ENCODE measurements at places on chromosomes 7 and 10.

GRCh38 chr10:1241973-1242935, 186.1 kb downstream of the WDR37 start:
- no peak for DNase-seq

DNA sequence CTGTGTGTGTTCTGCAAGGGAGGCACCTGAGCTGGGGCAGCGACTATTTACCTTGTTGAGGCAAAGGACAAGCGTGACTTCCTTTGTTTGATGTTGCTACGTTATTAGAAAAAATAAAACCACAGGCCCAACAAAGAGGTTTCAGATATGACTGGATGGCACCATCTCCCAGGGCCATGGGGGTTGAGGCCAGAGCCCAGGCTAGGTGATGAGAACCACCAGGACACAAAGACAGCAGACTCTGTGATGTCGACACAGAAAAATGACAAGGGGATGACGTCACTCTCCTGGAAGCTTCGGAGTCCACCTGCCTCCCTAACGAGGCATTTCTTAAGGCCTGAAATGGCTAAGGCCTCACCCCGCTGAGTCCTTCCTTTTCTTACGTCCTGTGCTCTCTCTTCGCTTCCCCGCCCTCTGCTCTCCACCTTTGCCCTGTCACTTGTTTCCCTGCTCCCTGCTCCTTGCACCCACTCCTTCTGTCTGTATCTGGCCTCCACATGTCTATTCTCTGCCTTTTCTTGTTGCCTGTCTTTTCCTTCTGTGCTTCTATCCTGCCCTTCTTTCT, 83.0 kb upstream of the ADRB1 start:
- no peak for DNase-seq

DNA sequence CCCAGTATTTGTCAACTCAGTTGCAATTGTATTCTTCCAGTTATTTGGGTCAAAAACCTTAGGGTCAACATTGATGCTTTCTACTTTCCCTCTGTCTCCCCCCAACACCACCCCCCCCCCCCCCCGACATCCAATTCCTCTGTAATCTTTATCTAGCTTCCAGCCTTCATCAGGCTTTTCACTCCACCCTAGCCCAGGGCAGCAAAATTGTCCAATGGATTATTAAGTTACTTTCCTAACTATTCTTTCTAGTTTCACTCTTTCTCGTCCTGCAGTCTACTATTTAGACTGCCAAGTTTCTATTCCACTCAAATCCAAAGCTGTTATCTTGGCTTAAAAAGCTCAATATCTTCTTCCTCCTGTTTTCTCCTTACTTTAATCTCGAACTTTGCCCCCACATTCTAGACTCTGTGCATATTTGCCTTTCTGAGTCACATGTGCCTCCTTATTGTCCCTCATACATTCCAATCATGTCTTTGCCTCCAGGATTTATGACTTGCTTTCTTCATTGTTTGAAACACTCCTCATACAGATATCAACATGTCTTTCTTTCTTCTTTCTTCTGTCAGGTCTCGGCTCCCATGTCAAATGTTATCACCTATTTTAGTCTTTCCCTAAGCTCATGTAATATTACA, 196.6 kb upstream of the TMEM196 start:
- DNase-seq, result no peak

DNA sequence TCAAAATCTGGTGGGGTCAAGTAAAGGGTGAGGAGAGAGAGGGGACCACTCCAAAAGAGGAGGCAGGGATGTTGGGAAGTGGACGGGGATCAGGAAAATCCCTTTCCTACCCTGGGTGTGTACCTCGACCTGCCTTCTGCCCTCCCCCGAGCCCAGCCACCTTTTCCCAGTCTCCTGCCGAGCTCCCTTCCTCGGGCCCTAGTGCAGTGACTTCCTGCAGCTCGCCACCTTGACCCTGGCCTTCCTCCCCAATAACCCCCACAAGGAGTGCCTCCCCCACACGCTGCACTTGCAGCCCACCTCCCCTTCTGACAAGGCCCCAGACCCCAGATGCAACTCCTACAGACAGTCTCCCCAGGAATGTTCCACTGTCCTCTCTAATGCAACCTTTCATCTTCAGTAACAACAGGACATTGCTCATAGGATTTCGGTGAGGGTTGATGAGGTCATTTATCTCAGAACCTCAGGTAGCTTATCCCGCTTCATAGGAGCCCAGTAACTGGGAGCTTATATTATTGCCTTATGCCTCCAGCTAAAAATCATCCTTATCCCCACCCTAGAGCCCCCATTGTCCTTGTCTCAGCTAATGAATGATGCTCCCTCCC, 90.1 kb downstream of the MKI67 start:
- no peak for DNase-seq

DNA sequence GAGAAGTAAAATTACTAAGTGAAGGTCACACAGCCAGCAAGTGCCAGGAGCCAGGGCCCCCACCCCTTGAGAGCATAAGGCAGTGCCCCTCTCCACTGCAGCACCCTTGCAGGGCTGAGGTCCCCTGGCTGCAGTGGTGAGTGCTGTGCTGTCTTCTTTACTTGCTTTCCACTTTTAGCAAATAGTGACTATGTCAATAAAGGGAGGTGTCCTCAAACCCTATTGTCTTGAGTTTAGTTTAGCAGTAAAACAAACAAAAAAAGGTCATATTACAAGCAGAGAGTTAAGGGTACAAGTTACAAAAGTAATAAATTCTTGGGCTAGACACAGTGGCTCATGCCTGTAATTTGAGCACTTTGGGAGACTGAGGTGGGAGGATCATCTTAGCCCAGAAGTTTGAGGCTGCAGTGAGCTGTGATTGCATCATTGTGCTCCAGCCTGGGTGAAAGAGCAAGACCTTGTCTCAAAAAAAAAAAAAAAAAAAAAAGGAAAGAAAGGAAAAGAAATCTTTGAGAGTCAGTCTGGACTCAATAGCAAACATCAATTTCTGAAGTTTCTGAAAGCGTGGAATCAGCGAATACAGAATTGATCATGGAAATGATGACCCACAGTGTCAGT, 39.0 kb upstream of the KIF5B start:
- no peak for DNase-seq

GRCh38 chr10:69871074-69871473, 69.4 kb downstream of the COL13A1 start:
- no peak for DNase-seq

GRCh38 chr10:118745056-118745455, 9.7 kb downstream of the CACUL1 start:
- no peak for DNase-seq

DNA sequence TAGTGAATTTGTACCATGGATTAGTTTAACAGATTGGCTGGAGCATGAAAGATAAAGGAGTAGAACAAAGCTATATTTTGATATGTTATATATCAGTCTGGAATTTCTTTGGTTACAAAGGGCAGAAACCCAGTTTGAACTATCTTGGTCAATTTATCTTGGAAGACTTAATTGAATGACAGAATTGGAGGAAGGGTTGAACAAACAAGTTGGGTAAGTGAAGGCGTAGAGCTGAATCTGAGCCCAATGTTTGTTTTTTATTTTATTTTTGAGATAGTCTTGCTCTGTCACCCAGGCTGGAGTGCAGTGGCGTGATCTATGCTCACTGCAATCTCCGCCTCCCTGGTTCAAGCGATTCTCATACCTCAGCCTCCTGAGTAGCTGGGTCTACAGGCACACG, 21.8 kb upstream of the JCAD start:
- no peak for DNase-seq

DNA sequence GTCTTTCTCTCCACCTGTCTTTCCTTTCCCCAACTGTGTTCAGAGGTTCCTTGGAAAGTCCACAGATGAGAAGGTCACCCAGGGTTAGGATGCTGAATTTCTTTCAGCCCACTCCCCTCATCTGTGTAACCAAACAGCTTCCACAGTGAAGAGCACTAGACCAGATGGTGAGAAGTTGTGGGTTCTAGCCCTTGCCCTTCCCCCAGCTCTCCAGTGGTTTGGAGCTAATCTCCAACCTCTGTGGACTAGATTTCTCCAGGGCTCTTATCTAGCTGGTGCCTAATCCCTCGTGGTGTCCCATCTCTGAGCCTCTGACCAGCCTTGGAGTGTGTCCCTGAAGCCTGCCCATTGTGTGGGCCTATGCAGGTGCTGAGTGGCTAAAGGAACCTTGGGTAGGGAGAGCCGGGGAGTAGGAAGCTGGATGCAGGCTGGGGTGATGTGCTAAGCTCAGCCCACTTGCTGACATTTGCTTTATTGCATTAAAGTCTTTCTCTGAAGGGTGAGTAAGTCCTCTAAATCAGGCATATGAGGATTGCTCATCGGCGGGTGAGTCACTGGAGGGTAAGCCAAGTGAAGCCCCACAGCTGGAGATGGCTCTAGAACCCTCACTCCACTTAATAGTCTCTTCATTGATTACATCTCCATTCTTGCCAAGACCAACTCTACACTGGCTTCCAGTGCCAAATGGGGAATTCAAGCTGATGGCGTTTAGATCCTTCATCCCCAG, 14.9 kb downstream of the DUSP5 start:
- no peak for DNase-seq

DNA sequence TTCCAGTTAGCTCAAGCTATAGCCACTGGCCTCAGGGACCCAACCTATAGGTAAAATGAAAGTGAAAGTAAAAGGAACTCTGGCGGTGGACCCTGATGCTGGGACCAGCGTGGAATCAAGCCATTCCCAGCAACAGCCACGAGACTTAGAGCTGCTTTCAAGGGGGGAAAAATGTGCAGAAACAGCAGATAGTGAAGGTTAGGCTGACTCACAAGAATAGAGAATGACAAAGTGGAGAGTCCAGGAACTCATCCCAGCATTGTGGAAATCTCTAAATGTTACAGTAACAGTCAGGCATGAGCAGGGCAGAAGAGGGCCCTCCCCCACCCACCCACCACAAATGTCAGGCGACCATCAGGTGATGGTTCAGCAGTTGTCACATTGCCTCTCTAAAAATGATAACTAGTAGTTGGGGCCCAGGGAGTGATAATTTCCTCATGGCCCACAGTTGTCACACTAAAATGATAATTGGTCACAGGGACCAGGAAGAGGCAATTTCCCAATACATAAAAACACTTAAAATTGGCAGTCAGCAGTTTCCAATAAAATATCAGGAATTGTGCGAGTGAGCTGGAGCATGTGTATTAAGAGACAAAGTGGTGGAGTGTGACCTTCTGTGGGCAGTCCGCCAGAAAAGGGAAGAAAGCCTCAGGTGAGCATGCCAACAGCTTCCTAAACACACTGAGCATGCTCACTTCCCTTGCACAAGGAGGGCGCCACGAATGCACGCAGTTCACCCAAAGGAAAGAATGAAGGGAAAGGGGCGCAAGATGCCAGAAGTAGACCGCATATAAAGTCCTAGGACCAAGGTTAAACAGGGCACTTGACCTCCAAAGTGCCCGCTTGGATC, 129.8 kb upstream of the PPP1R3A start:
- DNase-seq, result no peak

GRCh38 chr10:3226960-3227744, 54.6 kb upstream of the PITRM1 start:
- no peak for DNase-seq

DNA sequence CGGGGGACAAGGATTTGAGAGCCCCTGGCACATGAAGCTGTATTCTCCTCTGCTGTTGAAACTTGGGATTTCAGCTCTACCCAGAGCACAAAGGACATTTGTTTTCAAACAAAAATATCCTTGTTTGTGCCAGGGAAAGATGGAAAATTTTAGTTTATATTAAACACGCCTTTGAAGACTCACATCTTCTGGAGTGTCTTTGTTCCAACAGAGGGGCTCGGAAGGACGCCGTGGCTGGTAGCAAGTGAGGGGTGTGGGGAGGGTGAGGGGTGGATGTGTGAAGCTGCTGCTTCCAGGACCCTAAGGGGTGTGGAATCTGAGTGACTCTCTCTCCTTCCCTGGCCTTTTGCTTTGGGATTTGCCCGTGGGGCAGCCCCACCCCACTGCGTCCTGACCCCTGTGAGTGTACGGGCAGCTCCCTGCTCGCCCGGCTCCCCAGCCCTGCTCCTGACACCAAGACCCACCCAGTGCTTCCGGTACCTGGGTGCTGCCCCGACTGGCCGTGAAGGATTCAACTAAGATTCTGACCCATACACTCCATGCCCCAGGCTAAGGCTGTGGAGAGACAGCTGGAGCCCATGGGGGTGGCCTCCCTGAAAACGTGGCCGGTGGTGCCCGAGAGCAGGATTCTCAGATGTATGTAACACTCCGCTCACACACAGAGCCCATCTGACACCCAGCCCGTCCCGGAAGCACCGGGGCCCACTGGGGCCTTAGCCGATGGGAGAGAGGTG, 59.6 kb downstream of the ZRANB1 start:
- no peak for DNase-seq

GRCh38 chr10:88115968-88116367, 252.5 kb downstream of the PTEN start:
- no peak for DNase-seq

- no peak for DNase-seq
These were observed 10.7 kb upstream of the DPYSL4 start for GRCh38 chr10:132175907-132176581.

- no peak for DNase-seq
These were observed 148.1 kb upstream of the ZNF32 start for GRCh38 chr10:43796781-43797180.

DNA sequence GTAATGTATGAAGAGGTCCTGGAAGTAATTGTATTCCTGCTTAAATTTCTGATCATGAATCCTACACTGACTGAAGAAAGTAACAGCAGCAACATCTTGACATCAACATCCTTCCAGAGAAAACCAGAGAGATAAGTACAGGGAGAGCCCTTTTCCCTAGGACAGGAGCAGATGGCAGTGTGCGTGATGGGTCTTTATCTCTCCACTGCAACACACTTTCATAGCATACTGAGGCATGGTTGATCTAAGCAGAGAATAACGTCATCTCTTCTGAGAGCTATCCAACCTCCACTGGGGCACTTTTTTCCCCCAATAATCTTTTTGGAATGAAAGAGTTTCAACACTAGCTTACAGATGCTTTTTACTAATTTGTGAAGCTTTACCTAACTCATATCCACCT, 342 bp downstream of the OR2A25 start:
- DNase-seq, result no peak

- no peak for DNase-seq
These were observed 16.6 kb downstream of the COL28A1 start for GRCh38 chr7:7519056-7519455.

GRCh38 chr10:17847585-17848296, 38.6 kb downstream of the MRC1 start:
- DNase-seq, result no peak

- no peak for DNase-seq
These were observed 18.2 kb upstream of the STMP1 start for GRCh38 chr7:135644154-135644553.

GRCh38 chr7:34207810-34208209, 302.5 kb downstream of the BMPER start:
- no peak for DNase-seq

GRCh38 chr10:33248638-33249037, 85.8 kb downstream of the NRP1 start:
- DNase-seq, result no peak

DNA sequence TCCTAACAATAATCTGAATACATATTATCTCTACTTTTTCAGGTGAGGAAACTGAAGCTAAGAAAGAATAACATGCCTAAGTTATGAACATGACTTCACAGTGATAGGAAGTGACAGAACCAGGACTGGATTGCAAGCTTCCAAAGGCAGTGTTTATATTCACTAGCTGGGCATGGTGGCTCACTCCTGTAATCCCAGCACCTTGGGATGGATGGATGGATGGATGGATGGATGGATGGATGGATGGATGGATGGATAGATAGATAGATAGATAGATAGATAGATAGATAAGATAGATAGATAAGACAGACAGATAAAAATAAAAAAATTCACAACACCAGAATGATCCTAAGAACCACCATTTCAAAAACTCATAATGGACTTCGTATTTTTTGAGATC, 18.2 kb upstream of the JMJD1C start:
- no peak for DNase-seq

All from cerebellar nuclear complex (tissue), 1 donor.